ENCODE measurements at places on chromosomes 4 and X. TPM values are rescaled to one million over a fixed set of nuclear protein-coding genes. Genes with fewer than 3 reads are reported as not detected.
A peak's percentile ranks its signal among the peaks of the same experiment; 100 is the strongest.

LINC00632 gene
- not detected for total RNA-seq

PRKX gene
- 23.6 TPM for total RNA-seq

ZFP92 gene
- total RNA-seq: not detected

- DNase-seq: no peak
Measured at GRCh38 chrX:110320381-110320987, 2.6 kb upstream of the AMMECR1 start.

- no peak for DNase-seq
Measured at GRCh38 chr4:659851-660250, 14.2 kb downstream of the ATP5ME start.

GRCh38 chr4:119625761-119626160, 2.8 kb downstream of the PDE5A start:
- DNase-seq: no peak

- DNase-seq: no peak
Measured at GRCh38 chrX:19179389-19179788, 57.1 kb upstream of the ADGRG2 start.

- peak; percentile 65 for DNase-seq
Measured at GRCh38 chrX:10156199-10157031, at the start of gene CLCN4. CLCN4 (plus strand) TSS chrX:10156975; CDS start chrX:10185033, 28,058 bp downstream.

- peak; percentile 18 for DNase-seq
Measured at GRCh38 chrX:38898261-38898660, 97.0 kb downstream of the MID1IP1 start.

DNA sequence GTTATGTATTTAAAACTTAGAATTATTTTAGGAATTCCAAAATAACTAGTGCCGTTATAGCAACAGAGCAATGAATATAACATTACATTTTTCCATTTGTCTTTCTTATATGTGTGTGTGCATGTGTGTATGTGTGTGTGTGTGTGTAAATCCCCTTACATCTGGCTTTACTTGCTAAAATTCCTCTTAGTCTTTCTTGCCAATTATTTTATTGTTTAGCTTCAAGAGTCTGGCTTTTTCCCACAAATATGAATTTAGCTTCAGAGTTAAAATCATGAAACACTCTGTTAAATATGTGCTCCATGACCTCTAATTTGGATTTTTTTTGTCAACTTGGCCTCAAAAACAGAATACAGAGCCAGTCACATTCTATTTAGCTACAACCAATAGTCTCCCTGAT, 18.9 kb downstream of the FGF13 start:
- no peak for DNase-seq

DNA sequence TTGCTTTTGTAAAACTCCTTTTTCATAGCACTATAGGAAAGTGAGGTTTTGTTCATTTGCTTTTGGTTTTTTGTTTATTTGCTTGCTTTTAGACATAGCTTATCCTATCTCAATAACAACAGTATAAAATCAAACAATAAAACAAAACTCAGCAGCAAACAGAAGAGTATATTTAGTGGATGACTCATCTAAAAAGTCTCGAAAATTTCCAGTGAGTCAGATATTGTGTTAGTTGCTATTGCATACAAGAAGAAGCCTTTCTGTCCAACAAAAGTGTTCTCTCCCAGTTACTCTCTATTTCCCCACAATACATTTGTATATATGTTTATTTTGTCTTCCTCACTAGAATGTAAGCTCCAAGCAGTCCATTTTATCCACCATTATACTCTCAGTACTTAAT, 36.0 kb upstream of the NPNT start:
- no peak for DNase-seq

Data from OCI-LY7 (cell line).